ENCODE measurements at places on chromosomes 7 and 10.

GRCh38 chr7:112129655-112130323, 76.4 kb downstream of the DOCK4 start:
- DNase-seq = no peak

DNA sequence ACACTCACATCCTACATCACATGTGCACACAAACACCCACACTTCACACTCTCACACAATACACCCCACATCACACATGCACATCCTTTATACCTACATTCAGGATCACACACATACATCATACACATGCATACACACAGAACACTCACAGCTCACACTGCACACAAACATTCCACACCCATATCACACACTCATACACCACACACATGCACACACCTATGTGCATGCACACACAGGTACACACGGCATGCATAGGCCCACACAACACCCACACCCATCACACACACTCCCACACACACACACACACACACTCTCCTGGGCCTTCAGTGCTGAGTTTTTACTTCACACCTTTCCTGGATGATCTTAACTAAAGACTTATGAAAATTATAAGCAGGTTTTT, 220.5 kb downstream of the DNAJB6 start:
- no peak for DNase-seq

DNA sequence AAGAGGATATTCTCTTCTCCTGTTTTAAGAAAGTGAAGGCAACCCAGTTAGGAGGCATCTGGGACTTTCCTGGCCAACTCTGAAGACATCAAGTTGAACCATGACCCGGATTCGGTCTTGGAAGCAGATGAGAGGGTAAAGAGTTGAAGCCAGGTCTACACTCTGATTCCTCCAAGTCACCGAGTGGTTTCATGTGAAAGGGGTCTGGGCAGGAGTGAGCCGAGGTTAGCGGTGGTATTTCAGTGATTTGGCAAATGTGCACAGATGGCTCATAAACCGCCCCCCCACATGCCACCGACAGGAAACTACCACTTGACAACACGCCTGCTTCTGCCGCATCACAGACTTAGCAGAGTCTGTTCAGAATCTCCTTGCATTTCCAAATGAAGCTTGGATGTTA, 11.4 kb upstream of the REPIN1 start:
- peak; percentile 44 for DNase-seq

DNA sequence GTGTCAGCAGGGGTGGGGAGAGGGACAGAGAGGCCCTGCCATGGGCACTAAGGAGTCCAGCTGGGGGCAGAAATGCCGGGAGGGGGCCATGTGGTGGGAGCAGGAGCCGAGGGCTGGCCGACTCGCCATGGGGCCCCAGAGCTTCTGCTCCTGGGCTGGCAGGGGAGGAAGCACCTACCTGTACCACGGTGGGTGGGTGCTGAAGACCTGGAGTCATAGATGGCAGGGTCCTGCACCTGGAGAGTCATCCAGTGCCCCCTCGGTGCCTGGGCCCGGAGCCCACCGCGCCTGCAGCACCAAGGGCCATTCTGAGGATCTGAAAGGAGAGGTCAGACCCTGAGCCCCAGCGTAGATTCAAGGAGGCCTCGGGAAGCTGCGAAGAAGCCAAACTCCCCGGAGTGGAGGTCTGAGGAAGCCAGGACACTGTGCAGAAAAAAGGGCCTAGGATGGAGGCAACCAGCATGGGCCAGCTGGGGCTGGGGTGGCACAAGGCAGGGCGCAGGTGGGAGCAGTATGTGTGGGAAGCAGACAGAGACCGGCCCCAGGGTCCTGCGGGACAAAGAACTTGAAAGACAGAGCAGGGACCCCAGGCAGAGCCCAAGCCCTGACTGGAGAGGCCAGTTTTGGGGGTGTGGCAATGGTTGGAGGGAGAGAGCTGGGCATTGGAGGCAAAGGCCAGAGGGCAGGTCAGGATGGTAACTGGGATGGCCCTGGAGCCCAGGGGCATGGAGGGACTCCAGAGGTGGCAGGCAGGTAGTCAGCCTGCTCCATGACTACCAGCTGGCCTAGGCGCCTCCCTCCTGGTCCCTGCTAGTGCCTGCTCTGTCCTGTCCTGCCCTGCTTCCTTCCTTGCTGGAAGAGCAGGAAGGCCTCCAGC, 26.7 kb upstream of the SMARCD3 start:
- DNase-seq = no peak

GRCh38 chr10:114045136-114046086, 1.7 kb downstream of the ADRB1 start:
- no peak for DNase-seq

- DNase-seq = no peak
These were observed 628.0 kb downstream of the CALN1 start for GRCh38 chr7:71784180-71784579.

GRCh38 chr7:116560021-116560970, 35.5 kb downstream of the CAV1 start:
- no peak for DNase-seq

DNA sequence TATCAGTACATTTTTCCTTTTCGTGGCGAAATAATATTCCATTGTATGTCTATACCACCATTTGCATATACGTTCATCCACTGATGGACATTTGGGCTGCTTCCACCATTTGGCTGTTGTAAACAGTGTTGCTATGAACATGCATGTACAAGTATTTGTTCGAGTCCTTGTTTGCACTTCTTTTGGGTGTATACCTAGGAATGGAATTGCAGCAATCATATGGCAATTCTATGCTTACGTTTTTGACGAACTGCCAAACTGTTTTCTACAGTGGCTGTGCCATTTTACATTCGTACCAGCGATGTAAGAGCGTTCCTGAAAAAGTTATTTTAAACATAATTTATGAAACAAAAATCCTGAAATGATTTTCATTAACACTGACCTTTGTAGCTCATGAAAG, 79.5 kb downstream of the HIPK2 start:
- no peak for DNase-seq

GRCh38 chr10:110859973-110860376, 11.8 kb upstream of the PDCD4 start:
- DNase-seq = no peak

DNA sequence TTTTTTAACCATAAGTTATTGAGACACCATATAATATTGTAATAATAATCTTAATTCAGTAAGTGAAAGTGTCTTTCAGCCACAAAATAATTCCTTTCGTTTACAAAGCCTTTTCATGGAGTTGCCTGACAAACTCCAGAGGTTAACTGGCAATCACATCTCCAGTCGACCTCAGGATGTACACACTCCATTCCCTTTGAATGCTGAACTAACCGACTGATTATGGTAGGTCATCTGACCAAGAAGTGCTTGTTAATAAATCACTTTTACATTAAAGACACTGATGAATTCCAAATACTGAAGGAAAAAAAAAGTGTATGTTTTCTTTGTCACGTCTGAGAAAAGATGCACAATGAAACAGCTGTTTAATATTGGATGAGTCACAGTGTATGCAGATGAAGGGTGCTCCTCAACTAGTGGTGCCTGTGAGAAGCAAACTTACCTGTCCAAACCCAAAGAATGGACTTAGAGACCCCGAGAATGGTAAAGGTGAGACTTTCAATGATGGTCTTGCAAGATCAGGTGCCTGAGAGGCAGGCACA, 348.1 kb upstream of the VWC2 start:
- DNase-seq = no peak

GRCh38 chr7:101817471-101818286, at the start of gene CUX1:
Gene CUX1, plus strand, starts transcription at chr7:101817626. Its CDS starts 14 bp downstream, at chr7:101817640.
- DNase-seq = no peak

- DNase-seq = peak; percentile 8
These were observed 138.0 kb upstream of the MTPN start for GRCh38 chr7:136114966-136115762.

GRCh38 chr7:45709168-45710042, 135.2 kb downstream of the ADCY1 start:
- no peak for DNase-seq

GRCh38 chr10:78382047-78382446, 348.4 kb downstream of the RPS24 start:
- no peak for DNase-seq

DNA sequence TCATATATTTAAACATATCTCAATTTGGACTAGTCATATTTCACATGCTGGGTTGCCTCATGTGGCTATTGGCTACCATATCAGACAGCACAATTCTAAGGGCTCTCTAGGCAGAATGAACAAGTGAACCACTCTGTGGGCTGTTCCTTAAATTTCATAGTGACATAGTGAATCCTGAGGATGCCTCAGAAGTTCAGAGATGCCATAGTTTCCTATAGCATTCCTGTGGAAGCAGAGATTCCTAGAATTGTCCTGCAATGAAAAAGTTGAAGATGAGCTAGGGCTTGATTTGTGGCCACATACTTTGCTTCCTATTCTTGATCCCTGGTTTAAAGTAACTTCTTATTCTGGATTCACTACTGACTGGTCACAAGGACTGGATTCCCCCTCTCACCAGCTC, 35.6 kb downstream of the MKX start:
- DNase-seq = no peak

- no peak for DNase-seq
These were observed 299.6 kb upstream of the NFE2L3 start for GRCh38 chr7:25852211-25852938.

- peak; percentile 45 for DNase-seq
These were observed 116.6 kb downstream of the KLF6 start for GRCh38 chr10:3668276-3668965.

GRCh38 chr10:50740293-50740648, 535 bp downstream of the ASAH2B start:
- DNase-seq = no peak

GRCh38 chr7:139854124-139854511, 25.1 kb downstream of the TBXAS1 start:
- no peak for DNase-seq

DNA sequence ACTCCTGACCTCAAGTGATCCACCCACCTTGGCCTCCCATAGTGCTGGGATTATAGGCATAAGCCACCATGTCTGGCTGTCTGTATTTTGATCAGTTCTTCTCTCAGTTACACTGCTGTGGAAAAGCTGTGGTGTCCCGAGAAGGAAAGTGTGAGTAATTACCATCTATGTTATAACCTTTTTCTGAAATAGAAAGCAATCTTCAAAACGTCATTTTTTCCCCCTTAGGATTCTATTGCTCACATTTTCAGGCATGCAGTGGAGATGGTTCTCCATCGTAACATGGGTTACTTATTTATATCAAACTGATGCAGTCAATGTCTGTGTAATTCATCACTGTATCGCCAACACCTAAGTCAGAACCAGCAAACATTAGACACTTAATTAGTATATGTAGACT, 103.5 kb upstream of the FAM3C start:
- no peak for DNase-seq

- DNase-seq = no peak
These were observed 383.4 kb upstream of the ADARB2 start for GRCh38 chr10:2120746-2121145.

DNA sequence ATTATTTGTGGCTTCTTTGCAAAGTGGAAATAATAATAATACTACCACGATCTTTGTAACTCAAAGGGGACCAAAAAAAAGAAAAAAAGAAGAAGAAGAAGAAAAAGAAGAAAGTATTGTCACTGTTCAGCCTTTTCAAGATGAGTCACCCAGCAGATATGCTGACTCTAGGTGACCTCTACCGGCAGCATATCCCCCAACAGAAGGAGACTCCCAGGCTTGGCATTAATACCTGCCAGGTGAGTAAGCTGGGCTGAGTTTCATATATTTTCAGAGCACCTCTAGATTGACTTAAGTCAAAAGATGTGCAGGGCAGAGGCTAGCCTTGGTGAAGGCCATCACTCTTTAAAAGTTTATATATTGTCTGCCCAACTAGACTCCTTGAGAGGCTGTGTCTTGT, 30.4 kb upstream of the GPR26 start:
- no peak for DNase-seq

DNA sequence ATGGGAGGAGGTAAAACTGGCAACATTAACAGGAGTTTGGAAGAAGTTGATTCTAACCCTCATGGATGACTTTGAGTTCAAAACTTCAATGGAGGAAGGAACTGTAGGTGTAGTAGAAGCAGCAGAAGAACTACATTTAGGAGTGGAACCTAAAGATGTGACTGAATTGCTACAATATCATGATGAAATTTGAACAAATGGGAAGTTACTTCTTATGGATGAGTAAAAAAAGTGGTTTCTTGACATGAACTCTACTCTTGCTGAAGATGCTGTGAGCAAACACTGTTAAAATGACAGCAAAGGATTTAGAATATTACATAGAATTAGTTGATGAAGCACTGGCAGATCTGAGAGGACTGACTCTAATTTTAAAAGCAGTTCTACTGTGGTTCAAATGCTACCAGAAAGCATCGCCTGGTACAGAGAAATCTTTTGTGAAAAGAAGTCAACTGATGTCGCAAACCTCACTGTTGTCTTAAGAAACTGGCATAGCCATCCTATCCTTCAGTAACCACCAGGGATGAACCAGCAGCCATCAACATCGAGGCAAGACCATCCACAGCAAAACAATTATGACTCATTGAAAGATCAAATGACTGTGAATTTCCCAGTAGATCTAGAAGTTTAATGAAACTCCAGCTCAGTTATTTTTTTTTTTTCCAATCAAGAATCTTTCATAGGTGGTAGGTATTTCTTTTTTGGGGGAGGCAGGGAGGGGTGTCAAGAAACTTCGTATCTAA, 20.8 kb downstream of the BRAF start:
- DNase-seq = no peak
